Fibroblast of the conjunctiva (primary cell): ENCODE measurements at places on chromosomes 2 and 18.

- DNase-seq = no peak
Measured at GRCh38 chr2:16409006-16409390, 256.6 kb downstream of the CYRIA start.

GRCh38 chr2:110843496-110843895 lies 111.1 kb downstream of the ACOXL start:
- no peak for DNase-seq

- no peak for DNase-seq
Measured at GRCh38 chr2:2834105-2834504, 503.0 kb upstream of the MYT1L start.

DNA sequence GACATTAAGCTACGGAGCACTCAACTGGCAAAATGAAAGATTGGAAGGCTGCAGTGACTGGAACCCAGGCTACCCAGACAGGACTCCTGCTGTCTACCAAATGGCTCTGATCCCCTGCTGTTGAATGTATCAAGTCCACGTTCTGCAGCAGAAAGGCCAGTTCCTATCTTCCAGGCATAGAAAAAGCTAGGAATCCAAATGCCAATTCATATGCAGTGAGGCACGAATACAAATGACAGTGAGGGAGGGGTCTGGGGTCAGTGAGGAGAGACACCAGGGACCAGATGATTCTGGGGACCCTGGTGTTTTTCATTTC lies 5.3 kb downstream of the NRP2 start:
- DNase-seq = no peak

DNA sequence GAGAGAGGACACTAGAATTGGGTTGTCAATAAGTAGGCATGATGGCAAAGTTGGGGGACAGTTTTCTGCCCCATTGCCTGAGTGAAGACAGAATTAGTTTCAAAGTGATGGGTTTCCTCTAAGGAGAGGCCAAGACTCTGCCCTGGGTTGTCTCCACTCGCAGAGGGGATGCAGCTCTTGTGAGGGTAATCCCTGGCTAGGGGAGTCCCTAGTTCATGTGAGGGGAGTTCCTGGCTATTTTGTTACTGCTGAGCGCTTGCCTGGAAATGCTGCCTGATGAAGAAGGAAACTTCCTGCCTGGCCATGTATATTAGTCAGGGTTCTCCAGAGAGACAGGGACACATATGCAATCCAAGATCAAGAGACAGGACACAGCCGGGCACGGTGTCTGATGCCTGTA lies 501.5 kb downstream of the BCL11A start:
- no peak for DNase-seq

GRCh38 chr2:163717993-163718680 lies 17.7 kb downstream of the FIGN start:
- no peak for DNase-seq
